SK-N-SH (cell line): ENCODE measurements at places on chromosomes 4 and X.

DNA sequence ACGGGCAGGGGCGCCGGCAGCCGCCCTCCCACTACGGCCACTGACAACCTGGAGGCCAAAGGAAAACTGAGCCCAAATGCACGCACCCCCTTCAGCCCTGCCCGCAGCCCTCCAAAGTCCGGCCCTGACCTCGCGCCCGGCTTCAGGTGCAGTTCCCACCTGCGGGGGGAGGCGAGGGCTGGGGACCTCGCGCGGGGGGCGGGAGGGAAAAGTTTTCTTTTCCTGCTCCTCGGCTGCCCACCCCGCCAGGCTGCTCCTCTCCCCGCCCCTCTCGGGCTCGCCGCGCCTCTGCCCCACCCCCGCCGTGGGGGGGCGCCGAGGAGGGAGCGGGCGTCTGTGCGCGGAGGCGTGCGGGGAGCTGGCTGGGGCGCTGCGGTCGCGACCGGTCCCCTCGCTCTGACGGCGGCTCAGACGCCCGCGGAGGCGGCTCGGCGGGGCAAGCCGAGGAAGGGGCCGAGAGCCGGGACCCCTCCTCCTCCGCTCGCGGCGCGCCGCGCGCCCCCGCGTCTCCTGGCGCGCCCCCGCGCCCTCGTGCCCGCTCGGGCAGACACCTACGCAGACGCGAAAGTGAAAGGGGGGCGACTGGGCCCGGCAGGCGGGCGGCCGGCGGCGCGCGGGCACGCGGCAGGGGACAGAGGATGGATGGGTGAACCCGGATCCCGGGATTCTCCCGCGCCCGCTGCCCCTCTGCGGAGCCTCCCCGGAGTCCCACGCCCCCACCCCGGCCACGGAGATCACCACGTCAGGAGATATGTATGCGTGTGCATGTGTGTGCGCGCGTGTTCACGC lies 3.1 kb upstream of the NR3C2 start:
- DNase-seq, result peak; percentile 72

- no peak for DNase-seq
These were observed 390.6 kb downstream of the GPM6A start for GRCh38 chr4:175421506-175421905.

- DNase-seq, result peak; percentile 58
These were observed 57.4 kb downstream of the RAPGEF2 start for GRCh38 chr4:159160242-159160641.

DNA sequence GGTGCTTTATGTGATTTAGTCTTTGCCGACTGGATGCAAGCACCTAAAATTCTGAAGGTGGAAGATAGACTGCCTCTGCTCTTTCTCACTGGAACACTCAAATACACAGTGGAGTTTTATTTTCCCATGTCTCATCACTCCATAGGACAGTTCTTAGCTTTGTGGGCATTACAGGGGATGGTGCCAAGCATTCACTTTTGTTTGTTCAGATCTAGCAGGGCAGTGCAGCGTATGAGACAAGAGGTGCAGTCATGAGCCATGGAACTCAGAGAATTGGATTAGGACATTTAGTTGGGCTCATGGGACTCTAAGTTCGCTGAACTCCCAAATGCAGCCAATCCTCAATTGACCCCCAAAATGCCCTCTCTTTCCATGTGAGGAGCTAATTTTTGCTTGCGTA lies 1136.9 kb upstream of the PRKX start:
- no peak for DNase-seq

DNA sequence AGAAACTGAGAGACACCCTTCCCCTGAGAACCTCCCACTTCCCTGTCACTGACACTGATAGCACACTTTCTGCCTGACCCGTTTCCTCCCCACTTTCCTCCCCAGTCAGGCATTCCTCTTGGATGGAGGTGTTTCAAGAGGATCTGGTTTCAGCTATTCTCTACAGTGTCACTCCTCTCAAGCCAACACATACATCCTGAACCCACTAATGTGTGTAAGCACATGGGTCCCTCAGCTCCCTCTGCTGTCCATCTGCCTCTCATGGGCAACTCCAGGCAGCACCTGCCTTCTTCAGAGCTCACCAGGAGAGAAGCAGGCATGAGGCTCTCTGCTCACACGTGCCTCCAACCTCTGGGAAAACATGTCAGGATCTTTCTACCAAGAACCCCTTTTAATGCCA lies 207.6 kb downstream of the NAF1 start:
- DNase-seq, result no peak

GRCh38 chr4:100169491-100170485 lies 20.5 kb downstream of the DDIT4L start:
- DNase-seq, result no peak

DNA sequence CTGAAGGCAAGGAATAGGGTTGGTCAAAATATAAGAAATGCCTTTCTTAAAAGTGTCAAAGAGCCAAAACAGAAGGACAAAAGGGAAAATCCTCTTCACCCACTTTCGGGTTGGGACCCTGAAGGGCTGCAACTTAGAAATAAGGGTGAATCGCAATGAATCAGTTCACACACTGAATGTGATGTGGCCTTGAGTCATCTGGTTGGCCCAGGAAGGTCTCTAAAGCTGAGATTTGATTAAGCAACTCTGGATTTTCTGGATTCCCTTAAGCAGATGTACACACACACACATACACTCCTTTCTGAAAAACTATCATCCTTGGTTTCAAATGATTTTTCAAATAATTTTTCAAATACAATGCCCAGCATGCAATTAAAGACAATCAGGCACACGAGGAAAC lies 13.1 kb downstream of the TAB3 start:
- no peak for DNase-seq

DNA sequence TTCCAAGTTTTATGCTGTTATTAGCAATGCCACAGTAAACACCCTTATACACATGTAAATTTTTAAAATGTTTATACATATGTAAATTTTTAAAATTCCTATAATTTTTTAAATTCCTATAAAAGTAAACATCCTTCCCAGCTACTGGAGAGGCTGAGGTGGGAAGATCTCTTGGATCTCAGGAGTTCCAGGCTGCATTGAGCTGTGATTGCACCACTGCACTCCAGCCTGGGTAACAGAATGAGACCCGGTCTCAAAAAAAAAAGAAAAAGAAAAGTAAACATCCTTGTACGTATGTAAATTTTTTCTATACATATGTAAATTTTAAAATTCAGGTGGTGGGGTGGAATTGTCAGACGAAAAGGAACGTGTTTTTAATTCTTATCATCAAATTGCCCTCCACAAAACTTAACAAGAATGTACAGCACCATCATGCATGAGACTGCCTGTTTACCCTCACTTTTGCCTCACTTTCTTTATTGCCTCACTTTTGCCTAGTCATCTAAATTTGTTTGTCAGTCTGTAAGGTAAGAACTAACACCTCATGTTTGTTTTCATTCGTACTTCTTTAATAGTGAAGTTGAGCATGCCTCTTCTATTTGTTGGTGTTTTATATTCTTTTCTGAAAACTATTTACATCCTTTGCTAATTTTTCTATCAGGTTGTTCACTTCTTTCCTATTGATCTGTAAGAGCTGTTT lies 8.0 kb downstream of the SLC7A3 start:
- no peak for DNase-seq

- DNase-seq, result no peak
These were observed 31.5 kb downstream of the KLHL8 start for GRCh38 chr4:87188932-87189331.

DNA sequence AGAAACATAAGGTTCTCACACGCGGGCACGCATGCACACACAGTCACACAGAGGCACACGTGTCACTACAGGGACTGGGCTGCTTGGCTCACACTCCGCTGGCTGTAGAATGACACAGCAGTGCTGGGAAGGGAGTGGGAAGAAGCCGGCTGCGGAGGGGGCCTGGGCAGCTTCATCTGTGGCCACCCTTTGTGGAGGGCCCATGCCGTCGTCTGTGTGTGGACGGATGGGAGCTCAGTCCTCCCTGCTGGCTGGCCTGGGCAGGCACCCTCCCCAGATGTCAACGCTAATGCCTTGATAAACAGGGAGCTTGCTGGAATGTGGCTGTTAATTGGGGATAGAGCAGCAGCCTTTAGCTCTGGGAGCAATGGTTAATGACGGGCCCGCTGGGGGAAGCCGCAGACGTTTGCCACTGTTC lies 621.1 kb downstream of the BCOR start:
- no peak for DNase-seq

GRCh38 chr4:54586320-54586955 lies 71.3 kb upstream of the KIT start:
- DNase-seq, result no peak

DNA sequence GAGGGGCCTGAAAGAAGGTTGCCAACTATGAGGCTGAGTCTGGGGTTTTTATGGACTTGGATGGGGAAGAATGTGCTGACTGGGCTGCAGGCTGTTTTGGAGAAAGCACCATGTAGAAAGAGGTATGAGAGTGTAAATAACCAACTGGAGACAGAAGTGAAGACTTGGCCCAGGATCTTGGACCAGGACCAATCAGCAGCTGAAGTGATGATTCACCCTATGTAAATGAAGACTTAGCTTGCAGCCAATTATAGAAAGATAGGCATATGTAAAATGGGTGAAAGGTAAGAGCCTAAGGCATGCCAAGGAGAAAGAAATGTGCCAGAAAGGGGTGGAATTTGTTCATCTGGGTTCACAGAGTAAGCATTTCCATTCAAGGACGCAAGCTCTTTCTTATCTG lies 856.7 kb upstream of the PRKX start:
- no peak for DNase-seq

DNA sequence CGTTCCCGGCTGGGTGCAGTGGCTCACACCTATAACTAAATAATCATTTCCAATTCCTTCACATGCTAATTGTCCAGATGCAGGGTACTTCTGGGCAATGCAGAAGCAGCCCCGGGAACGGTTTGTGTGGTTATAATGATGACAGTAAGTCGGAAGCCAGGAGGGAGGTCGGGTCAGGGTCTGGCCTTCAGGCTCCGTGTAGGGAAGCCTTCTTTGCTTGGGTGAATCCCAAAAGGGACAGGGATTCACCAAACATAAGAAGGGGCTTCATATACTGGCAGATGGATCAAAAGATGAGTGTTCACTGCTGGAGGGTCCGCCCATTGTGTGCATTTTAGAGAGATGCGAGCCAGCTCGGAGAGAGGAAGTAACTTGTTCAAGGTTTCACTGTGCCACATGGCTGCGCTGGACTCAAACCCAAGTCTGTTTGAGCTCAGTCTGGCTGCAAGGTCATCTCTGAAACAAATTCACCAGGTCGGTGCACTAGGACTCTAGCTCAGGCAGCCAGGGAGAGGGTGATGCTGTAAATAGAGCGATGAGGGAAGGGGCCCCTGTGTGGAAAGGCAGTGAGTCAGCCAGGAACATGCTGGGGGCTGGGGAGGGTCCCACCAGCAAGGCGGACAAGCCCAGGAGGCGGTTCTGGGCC lies 4.8 kb upstream of the KIAA0232 start:
- DNase-seq, result no peak

GRCh38 chr4:88178626-88179231 lies 20.3 kb upstream of the ABCG2 start:
- DNase-seq, result no peak

GRCh38 chr4:1882850-1883271 lies 11.7 kb downstream of the NSD2 start:
- no peak for DNase-seq

- no peak for DNase-seq
These were observed 14.7 kb downstream of the TMEM271 start for GRCh38 chr4:561426-561825.

DNA sequence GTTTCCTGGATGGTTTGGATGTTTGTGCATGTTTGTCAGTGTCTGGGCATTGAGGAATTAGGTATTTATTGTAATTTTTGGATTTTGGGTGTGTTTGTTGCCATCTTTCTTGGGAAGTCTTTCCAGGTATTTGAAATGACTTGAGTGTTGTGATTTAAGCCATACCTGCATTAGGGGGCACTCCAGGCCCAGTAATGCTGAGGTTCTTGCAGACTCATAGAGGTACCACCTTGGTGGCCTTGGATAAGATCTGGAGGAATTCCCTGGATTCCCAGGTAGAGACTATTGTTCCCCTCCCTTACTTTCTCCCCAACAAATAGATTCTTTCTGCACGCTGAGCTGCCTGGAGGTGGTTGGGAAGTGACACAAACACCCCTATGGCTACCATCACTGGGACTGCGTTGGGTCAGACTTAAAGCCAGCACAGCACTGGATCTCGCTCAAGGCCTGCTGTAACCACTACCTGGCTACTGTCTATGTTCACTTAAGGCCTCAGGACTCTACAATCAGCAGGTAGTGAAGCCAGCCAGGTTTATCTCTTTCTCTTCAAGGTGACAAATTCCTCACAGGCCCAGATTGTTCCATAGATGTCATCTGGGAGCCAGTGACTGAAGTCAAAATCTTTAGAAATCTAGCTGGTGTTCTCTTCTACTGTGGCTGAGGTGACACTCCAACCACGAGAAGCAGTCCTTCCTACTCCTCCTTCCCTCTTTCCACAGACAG lies 643.6 kb downstream of the PDHA2 start:
- no peak for DNase-seq

GRCh38 chr4:48347282-48347921 lies 6.1 kb downstream of the SLAIN2 start:
- DNase-seq, result no peak

DNA sequence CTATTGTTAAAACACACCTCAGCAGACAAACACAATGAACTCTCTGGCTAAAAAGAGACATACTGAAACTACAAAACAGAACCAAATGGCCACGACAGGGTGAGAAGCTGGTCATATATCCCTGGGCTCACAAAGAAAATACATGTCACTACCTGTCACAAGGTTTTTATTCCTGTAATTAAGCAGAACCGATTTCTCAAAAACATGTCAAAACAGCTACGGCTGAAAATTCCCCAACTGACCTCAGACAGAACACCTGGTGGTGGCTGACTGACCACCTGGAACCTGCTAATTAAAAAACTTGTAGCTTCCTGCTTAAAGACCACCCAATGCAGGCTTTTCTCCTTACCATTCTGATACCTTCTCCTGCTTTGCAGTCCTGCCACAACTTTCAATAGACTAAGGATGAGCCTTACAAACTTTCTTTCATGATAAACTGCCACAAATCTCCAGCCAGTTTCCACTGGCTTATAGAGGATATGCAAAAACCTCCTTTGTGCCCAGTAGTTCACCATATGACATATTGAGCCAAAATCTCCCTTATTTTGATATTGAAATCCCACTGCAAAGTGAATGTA lies 571.9 kb downstream of the SPOCK3 start:
- DNase-seq, result no peak

- no peak for DNase-seq
These were observed 575.5 kb upstream of the NDST4 start for GRCh38 chr4:115688961-115689360.

DNA sequence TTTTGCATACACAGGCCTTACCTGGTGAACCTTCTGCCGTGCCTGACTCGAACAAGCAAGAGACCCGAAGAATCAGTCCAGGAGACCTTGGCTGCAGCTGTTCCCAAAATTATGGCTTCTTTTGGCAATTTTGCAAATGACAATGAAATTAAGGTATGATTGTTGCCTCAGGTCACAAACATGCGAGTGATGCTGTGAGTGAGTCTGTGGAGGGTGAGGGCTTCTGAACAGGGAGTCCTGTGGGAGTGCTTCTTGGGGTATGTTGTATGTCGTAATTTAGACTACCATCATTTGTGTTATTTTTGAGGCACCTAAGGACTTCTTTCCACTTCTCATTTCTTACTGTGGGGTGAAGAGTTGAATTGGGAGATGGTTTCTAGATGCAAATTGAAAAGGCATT lies 32.8 kb downstream of the HTT start:
- no peak for DNase-seq
